NCI-H2107 (cell line): ENCODE measurements at places on chromosomes 13 and 19.

DNA sequence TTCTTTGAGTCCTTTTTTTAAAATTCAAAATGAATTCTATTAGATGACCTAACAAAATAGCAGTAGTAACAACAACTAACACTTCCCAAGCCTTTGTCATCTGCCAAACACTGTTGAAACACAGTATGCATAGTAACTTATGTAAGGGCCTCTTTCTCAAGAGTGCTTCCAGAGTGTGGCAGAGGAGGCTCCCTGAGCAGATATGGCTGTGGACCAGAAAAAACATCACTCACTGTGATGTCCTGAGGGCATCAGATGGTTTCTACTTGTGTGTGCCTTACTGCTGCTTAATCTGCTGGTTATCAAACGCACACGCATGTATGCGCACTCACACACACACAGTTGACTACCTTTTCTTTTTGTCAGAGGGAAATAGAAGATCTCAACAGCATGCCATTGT, 110.8 kb downstream of the DLEU7 start:
- DNase-seq, result no peak

DNA sequence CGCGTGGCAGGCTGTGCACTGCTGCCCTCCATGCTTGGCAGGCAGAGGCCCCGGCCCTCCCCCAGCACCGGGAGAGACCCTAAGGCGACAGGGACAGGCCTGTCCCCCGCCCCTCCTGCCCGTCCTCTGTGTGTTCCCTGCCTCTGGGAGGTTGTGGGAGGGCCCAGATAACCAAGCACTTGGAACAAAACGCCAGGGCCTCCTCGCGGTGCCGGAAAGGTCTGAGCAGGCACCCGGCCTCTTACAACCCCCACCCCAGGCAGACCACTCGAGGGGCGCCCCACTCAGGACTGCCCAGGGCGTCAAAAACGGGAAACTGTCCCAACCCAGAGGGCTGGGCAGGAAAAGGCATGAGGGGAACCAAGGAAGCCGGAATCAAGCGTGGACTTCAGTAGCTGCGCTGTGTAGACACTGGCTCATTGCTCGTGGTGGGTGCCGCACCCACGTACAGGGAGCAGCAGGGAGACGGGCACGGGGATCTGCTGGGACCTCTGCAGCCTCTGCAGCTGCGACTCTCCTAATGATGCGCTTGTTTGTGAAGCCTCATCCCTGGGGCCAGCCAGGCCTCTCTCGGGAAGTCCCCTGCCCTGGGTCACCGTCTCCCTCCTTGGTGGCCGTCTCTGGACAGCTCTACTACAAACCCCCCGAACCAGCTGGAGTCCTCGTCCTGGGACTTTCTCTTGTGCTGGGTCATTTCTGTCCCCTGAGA, 20.0 kb downstream of the GNA11 start:
- no peak for DNase-seq

GRCh38 chr13:94198681-94199080, 280.8 kb downstream of the DCT start:
- DNase-seq, result no peak

DNA sequence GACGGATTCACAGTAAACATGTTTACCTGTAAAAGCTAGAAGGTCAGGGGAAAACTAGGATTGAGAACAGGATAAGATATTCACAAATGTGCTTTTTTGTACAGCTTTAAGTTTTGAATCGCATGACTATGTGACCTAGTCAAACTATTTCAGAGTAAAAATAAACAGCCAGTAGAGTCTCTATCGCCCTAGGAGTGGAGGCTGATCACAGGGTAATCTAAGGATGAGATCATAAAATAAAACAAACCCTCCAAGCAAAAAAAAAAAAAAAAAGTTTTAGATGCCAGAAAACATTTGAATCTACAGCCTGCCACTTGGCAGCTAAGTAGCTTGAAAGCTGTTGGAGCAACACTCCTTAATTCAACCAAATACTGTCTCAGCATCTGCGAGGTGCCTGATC, 26.8 kb downstream of the ZNF350 start:
- DNase-seq, result no peak

DNA sequence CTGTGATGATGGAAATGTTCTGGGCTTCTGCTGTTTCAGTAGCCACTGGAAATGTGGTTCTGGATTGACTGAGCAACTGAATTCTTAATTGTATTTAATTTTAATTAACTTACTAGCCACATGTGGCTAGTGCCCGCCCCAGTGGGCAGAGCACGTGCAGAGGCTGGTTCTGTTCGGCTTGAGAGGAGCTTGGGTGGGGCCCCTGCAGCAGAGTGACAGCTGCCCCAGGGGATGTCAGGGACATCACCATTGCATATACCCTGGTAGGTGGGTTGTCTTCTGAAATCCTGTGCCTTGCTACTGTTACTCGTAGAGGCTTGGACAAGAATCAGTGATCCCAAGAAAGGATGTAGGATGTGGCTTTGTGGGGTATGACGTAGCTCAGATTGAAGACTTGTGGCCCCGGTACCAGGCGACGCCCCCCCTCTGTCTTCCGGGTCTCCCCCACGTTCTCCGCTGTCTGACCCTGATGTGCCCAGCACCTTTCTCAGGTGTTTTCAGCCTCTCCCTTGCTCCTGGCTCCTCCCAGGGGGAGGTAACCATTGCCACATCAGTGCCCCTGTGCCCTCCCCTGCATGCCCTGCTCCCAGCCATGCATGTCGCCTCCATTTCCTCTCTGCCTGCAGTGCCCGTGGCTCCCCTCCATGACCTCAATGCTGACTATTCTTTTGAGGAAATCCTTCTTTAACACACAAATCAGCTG, 102.6 kb upstream of the RNF113B start:
- DNase-seq, result peak; percentile 68

- DNase-seq, result no peak
Measured at GRCh38 chr19:6239871-6240676, 39.7 kb downstream of the MLLT1 start.

GRCh38 chr13:59312776-59313175, 851.0 kb downstream of the DIAPH3 start:
- DNase-seq, result no peak

DNA sequence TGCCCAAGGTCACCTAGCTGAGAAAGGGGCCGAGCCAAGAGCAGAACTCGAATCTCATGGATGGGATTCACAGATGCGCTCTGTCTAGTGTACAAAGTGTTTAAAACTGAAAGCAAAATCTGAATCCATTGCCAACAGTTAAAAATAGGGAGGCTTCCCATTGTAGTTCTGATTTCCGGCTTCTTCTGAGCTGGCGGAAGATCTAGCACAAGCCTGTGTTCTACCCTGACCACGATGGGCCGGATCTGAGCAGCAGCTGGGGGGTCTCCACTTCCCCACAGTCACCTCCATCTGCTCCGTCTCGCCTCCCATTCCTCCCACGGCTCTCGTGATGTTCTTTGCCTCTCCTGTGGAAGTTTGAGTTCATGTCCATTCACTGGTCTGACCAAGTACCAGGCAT, 2.4 kb downstream of the CACNG8 start:
- no peak for DNase-seq
